ENCODE measurements at places on chromosomes 12 and 14. TPM values are rescaled to one million over a fixed set of nuclear protein-coding genes. Genes with fewer than 3 reads are reported as not detected.

DNA sequence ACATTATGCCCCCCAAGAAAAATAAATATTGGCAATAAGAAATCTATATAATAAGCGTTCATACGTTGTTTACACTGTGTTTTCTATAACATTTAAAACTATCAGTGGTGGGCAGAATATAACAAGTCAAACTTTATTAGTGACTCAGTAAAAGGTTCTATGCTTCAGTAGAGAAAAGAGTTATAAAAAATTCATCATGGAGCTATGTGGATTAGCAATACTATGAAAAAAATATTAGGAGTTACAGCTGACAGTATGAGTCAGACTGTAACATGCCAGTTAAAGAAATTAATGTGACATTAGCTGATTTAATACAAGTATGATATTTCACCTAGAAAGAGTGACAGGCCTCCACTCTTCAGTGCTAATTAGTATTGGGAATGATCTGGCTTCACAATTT, 125.1 kb upstream of the GARIN6 start:
- no peaks in the 10 kb centered on the region for H3K36me3 ChIP-seq
- H3K27me3 ChIP-seq = no peaks in the 10 kb centered on the region
- DNase-seq = no peak
- no peak overlapping the region for H3K4me3 ChIP-seq
- no peak overlapping the region for H3K27ac ChIP-seq
- no peaks in the 10 kb centered on the region for H3K4me1 ChIP-seq

DNA sequence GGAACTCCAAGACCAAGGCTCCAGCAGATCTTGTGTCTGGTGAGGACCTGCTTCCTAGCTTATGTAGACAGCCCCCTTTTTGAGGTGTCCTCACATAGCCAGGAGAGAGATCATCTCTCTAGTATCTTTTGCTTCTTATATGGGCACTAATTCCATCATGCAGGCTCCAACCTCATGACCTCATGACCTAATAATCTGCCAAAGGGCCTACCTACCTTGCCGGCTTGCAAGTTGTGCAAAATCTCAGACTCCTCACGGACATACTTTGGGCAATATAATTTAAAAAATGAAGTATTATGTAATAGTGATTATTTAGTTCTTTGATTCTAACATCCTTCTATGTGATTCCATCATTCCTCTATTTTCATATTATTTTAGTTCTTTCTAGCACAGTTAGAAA, 333.1 kb upstream of the DIO2 start:
- H3K36me3 ChIP-seq = no peaks in the 10 kb centered on the region
- no peak for DNase-seq
- no peak overlapping the region for H3K27ac ChIP-seq
- H3K4me1 ChIP-seq = no peaks in the 10 kb centered on the region

DNA sequence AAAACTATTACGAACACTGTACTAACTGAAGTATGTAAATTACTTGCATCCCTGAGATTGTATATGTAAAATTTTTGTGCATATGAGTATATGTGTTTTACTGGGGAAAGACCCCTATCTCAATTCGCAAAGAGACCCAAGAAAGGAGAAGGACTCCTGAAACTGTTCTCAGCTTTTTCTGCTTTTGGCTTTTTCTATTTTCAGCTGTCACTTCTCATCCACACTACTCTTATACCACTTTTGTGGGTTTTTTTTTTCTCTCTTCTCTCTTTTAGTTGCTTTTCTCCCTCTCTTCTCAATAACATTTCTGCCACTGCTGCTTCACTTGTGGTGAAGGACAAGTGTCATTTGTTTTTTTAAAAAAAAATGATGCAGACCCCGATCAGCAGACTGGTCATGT, 39.8 kb downstream of the NIN start:
- H3K27ac ChIP-seq = no peak overlapping the region
- H3K27me3 ChIP-seq = no peaks in the 10 kb centered on the region
- H3K4me3 ChIP-seq = no peak overlapping the region

- H3K27ac ChIP-seq = peak within 1 kb of the TSS; percentile 69
- no peaks in the 10 kb centered on the region for H3K27me3 ChIP-seq
- peak within 1 kb of the TSS; percentile 88 for H3K4me3 ChIP-seq
- peak; percentile 96 for DNase-seq
- H3K4me1 ChIP-seq = peaks cover 10% of the 10 kb centered on the region
- H3K36me3 ChIP-seq = no peaks in the 10 kb centered on the region
Measured at GRCh38 chr12:48851883-48852733, at the start of gene DDX23. DDX23 (minus strand) TSS chr12:48852163; CDS start chr12:48845782, 6,381 bp downstream.

DNA sequence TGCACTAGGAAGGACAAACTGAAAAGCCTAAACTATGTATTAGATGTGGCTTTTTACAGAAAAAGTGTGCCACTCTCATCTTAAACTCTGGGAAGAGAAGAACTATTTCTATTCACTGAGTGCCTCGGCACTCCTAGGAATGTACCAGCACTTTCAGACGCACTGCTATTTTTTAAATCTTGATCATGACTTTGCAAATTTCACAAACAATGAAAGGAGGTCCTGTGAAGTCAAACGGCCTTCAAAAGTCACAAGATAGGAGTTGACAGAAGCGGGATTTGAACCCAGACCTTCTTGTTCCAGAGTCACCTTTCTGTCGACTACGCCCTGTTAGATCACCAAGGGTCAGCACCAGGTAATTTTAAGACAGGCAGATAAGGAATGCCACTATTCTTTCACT, 365.4 kb downstream of the VRK1 start:
- DNase-seq = no peak
- peaks cover 14% of the 10 kb centered on the region for H3K27me3 ChIP-seq
- H3K4me1 ChIP-seq = no peaks in the 10 kb centered on the region
- no peak overlapping the region for H3K27ac ChIP-seq

GRCh38 chr12:53743266-53744129, 8.3 kb downstream of the CISTR start:
- no peak overlapping the region for H3K27ac ChIP-seq
- no peaks in the 10 kb centered on the region for H3K4me1 ChIP-seq
- peak; percentile 71 for DNase-seq

GRCh38 chr12:82959821-82960220, 273.1 kb downstream of the TMTC2 start:
- H3K27ac ChIP-seq = no peak overlapping the region
- no peaks in the 10 kb centered on the region for H3K4me1 ChIP-seq
- H3K27me3 ChIP-seq = no peaks in the 10 kb centered on the region
- no peaks in the 10 kb centered on the region for H3K36me3 ChIP-seq
- no peak for DNase-seq

- DNase-seq = no peak
- no peaks in the 10 kb centered on the region for H3K4me1 ChIP-seq
- no peaks in the 10 kb centered on the region for H3K27me3 ChIP-seq
- H3K27ac ChIP-seq = no peak overlapping the region
Measured at GRCh38 chr12:84355561-84355960, 557.0 kb downstream of the SLC6A15 start.

- H3K36me3 ChIP-seq = no peaks in the 10 kb centered on the region
- H3K4me3 ChIP-seq = no peak overlapping the region
- no peaks in the 10 kb centered on the region for H3K4me1 ChIP-seq
- DNase-seq = no peak
Measured at GRCh38 chr12:109289551-109289950, 19.5 kb downstream of the FOXN4 start.

GRCh38 chr12:92634202-92634601, 68.6 kb upstream of the PLEKHG7 start:
- no peak overlapping the region for H3K4me3 ChIP-seq
- no peak for DNase-seq
- H3K27me3 ChIP-seq = no peaks in the 10 kb centered on the region
- H3K27ac ChIP-seq = no peak overlapping the region
- no peaks in the 10 kb centered on the region for H3K4me1 ChIP-seq

DNA sequence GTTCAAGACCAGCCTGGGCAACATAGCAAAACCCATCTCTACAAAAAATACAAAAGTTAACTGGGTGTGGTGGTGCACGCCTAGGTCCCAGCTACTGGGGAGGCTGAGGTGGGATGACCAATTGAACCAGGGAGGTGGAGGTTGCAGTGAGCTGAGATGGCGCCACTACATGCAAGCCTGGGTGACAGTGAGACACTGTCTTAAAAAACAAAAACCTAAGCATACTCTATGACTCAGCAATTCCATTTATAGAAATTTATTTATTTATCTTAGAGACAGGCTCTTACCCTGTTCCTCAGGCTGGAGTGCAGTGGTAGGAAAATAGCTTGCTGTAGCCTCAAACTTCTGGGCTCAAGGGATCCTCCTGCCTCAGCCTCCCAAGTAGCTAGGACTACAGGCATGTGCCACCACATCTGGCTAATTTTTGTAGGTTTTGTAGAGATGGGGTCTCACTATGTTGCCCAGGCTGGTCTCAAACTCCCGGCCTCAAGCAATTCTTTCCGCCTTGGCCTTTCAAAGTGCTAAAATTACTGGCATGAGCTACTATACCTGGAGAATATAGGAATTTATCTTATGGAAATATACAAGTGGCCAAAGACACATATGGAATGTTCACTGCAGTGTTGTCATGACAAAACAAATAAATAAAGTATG, 43.3 kb downstream of the NCKAP5L start:
- H3K27ac ChIP-seq = no peak overlapping the region
- no peaks in the 10 kb centered on the region for H3K36me3 ChIP-seq
- H3K4me3 ChIP-seq = no peak overlapping the region
- DNase-seq = no peak

- peak overlapping the region; percentile 22 for H3K27ac ChIP-seq
- H3K27me3 ChIP-seq = no peaks in the 10 kb centered on the region
- peak overlapping the region; percentile 31 for H3K4me3 ChIP-seq
- no peaks in the 10 kb centered on the region for H3K36me3 ChIP-seq
- H3K4me1 ChIP-seq = no peaks in the 10 kb centered on the region
Measured at GRCh38 chr12:39145175-39145999, 240.0 kb upstream of the CPNE8 start.

DNA sequence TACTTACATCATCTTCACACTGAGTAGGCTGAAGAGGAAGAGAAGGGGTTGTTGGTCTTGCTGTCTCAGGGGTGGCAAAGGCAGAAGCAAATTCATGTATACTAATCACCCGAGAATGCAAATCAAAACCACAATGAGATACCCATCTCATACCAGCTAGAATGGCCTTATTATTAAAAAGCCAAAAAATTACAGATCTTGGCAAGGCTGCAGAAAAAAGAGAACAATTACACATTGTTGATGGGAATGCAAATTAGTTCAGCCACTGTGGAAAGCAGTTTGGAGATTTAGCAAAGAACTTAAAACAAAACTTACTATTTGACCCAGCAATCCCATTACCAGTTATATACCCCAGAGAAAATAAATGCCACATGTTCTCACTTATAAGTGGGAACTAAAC, 154.9 kb downstream of the SEC23A start:
- H3K27ac ChIP-seq = no peak overlapping the region
- no peaks in the 10 kb centered on the region for H3K4me1 ChIP-seq
- no peak overlapping the region for H3K4me3 ChIP-seq

- no peaks in the 10 kb centered on the region for H3K27me3 ChIP-seq
- peaks cover 1% of the 10 kb centered on the region for H3K4me1 ChIP-seq
Measured at GRCh38 chr14:67456732-67457131, 31.8 kb downstream of the TMEM229B start.

- DNase-seq = no peak
- H3K4me1 ChIP-seq = no peaks in the 10 kb centered on the region
- no peak overlapping the region for H3K4me3 ChIP-seq
Measured at GRCh38 chr12:5856692-5857091, 88.4 kb downstream of the ANO2 start.

DNA sequence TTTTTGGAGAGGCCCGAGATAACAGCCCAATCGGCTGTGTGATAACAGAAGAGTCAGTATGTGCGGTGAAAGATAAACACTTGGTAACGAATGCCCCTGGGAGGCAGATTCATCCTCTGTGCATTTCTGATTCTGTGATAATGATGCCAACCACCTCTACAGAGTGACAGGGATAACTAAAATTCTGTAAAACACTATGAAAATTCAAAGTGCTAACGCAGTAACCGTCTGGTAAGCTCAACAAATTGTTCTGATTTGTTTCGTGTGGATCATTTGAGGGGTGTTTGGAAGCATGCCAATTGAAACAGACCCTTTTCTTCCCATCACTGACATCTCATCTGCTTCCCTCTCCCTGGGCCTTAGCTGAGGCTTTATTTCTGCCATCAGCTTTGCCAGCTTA, 76.3 kb downstream of the ESR2 start:
- peaks cover 43% of the 10 kb centered on the region for H3K36me3 ChIP-seq
- H3K4me3 ChIP-seq = no peak overlapping the region
- no peaks in the 10 kb centered on the region for H3K27me3 ChIP-seq

DNA sequence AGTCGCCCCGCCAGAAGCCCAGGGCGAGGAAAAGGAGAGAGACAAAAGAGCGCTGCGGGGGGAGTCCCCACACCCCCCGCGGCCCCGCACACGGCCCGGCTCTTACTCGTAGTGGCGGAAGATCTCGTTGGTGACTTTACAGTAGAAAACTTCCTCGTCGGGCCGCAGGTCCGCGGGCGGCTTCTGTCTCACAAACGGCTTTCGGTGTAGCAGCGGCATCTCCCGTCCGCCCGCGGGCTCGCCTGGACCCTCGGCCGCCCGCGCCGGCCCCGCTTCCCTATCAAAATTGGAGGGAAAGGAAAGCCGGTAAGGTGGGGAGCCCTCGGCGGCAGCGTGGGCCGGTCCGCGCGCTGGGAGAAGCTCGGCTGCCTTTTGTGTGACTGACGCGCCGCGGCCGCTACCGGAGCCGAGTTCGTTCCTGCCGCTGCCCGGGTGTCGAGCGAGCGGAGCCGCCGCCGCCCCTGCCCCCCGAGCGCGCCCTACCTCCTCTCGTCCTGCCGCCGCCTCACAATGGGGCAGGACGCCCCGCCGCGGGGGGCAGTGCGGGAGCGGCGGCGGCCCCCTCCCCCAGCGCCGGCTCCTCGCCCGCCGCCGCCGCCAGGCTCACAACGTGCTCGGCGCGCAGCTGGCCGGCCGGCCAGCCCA, 652 bp downstream of the BAZ1A start:
- H3K36me3 ChIP-seq = no peaks in the 10 kb centered on the region
- peak overlapping the region; percentile 99 for H3K27ac ChIP-seq
- peak; percentile 40 for DNase-seq
- H3K27me3 ChIP-seq = no peaks in the 10 kb centered on the region
- peaks cover 7% of the 10 kb centered on the region for H3K4me1 ChIP-seq

Gene TSPAN8
- total RNA-seq = 90.3 TPM

Gene C1S
- total RNA-seq = 88.2 TPM

Gene IL26
- not detected for total RNA-seq

Gene KRT73
- not detected for total RNA-seq

Gene CBLN3
- total RNA-seq = 0.49 TPM

Gene KRT79
- total RNA-seq = not detected

Gene SERPINA1
- 195 TPM for total RNA-seq

Gene ITPK1
- total RNA-seq = 36.5 TPM

Data from pancreas (tissue), 10 donors.